Suppressor macrophage treated with lipopolysaccharide for 1 hour (primary cell): ENCODE measurements at places on chromosomes 6 and 20.

DNA sequence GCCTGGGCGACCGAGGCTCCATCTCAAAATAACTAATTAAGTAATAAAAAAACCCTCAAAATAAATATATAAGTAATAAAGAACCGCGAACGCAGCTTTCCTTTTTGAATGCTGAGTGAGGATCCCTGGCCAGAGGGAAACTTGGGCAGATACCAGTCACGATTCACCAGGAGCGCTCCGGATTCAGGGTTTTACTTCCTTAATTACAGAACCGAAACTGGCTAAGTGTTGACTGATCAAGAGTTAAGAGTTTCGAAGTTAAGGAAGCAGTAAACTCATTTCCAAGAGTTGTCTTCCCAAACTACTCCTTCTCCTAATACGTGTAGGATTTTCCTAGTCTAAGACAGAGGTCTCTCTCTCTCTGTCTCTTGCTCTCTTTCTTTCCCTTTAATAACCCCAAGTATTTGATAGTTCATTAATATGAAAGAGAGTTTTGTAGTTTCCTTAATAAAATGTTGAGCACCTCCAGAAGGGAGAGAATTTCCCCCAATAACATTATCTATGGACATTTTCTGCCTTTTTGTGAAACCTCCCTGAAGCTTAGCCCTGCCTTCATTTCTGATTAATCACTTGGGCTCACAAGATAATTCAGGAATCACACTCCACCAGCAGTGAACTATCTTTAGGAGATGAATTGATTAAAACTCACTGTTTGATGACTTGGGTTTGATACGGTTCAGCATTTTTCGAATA lies 61.4 kb upstream of the ZNF217 start:
- DNase-seq, result peak; percentile 96

DNA sequence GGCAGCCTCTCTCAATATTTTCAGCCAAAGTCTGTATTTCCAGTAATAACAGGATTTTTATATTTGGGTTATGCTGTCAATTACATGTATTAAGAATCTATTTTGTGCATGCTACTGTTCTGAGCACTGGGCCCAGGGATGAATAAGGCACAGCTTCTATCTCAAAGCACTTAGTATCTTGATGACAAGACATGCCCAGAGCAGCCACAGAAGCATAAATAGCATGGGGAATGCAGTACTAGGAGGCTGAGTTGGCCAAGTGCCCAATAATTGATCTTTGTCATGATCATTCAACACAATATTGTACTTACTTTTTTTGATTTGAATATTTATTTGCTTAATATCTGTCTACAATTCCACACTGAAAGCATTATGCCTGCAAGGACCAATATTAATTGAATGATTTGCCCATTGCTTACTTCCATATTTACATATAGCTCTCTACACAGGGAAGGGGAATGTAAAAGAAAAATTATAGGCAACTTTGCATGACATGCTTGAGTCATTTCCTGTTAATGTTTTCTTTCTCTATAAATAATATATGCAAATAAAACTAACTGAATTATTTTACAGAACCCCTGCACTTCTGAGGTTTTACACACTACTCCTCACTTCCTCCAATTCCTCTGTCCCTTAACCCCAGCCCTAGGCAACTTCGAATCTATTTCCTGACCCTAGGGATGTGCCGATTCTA lies 298.9 kb upstream of the BMP2 start:
- no peak for DNase-seq

DNA sequence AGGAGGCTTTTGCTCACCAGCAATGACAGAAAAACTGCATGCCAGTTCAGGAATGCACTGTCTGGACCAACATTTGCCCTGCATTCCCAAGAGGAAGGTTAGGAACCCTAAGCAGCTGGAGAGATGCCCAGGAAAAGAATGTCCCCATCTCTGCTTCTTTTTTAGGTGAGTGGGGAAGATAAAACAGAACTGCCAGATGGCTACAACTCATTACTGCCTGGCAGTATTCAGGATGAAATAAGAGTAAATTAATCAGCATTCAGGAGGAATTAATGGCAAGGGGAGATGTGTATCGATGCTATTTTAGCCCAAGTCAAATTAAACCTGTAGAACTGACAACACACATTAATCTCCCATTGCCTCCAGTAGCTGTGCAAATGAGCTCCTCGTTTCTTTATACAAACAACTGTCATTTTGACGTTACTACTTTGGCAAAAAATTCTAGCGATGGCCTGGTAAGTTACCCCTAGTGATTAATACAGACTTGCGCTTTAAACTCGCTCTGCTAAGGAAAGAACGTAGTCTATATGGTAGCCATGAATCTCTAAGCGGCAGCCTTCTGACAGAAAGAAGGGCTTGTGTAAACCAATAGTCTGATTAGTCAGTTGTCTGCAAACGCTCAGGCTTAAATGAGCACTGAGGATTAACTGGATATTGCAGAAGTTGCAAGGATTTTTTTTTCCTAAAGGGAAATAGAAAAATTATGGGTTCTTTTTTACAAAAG lies 16.7 kb upstream of the SMLR1 start:
- no peak for DNase-seq

GRCh38 chr6:106510090-106510970 lies 119.0 kb downstream of the RTN4IP1 start:
- peak; percentile 60 for DNase-seq

- DNase-seq, result no peak
Measured at GRCh38 chr20:11995805-11996567, 78.3 kb downstream of the BTBD3 start.

- no peak for DNase-seq
Measured at GRCh38 chr6:169780571-169781091, 29.2 kb downstream of the ERMARD start.

DNA sequence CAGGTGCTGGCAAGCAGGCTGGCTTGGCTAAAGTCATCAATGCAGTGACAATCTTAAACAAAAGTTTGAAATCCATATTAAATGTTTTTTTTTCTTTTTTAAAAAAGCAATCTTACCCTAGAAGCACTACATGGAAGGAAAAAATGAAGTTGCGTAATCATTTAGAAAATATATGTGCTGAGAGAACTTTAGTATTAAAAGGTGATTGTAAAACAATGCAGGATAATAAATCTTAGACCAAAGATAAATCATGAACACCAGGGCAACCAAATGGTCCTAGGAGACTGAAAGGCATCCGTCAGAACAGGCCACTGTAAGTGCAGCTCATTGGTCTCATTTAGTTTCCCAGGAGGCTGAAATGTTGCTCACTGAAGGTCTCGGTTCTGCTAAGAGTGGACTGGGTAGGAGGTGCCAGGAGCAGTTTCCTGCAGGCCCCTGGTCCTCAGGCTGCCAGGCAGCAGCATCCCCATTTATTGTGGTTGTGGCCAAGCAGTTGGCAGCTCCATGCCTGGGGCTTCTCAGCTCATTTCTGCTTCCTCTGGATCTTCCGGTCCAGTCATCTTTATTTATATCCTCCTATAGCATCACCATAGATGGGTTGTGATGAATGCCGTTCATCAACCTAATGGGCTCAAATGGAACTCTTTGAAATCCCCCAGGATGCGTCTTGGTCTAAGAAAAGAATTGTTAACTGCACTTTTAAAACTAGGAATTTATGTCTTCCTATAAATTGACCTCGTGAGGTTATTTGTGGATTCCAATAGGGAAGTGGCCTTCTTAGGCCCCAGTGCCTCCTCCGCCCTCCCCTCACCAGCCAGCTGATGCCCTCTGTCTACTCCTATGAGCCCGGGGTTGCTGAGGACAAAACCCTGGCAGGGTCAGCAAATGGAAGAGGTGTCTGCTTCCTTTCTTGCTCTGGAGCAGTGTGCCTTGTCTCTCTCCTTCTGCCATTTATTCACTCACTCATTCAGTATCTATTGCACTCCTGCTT lies 269.0 kb downstream of the UST start:
- peak; percentile 85 for DNase-seq

GRCh38 chr6:114210467-114210866 lies 132.4 kb downstream of the HS3ST5 start:
- no peak for DNase-seq

- DNase-seq, result peak; percentile 33
Measured at GRCh38 chr6:13992417-13993055, 67.8 kb downstream of the RNF182 start.
